ENCODE measurements at places on chromosomes 3 and 15.
A peak's percentile ranks its signal among the peaks of the same experiment; 100 is the strongest.

GRCh38 chr15:101498717-101499480, 9.4 kb upstream of the PCSK6 start:
- DNase-seq = no peak

GRCh38 chr15:69074843-69075224, 60.3 kb downstream of the NOX5 start:
- peak; percentile 44 for DNase-seq

GRCh38 chr3:150503402-150504099, 42.7 kb downstream of the SERP1 start:
- no peak for DNase-seq

DNA sequence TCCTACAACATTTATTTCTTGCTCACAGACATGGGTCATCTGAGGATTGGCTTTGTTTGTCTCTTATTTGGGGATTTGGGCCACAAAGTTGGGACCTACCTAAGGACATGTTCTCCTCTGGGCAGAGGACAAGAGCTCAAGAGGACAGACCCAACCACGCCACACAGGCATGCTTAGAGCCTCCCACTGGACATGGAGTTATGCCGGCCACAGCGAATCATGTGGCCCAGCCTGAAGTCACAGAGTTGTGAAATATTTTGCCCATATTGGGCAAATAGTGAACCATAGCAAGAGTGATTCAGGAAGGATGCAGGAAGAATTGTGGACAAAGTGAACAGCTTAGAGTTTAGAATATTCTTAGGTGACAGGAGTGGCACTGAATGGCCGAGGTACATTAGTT, 9.9 kb downstream of the TRAK1 start:
- DNase-seq = no peak

GRCh38 chr3:82607391-82607790, 845.9 kb upstream of the GBE1 start:
- no peak for DNase-seq

- no peak for DNase-seq
These were observed 185.8 kb upstream of the UBE3A start for GRCh38 chr15:25624504-25625177.

DNA sequence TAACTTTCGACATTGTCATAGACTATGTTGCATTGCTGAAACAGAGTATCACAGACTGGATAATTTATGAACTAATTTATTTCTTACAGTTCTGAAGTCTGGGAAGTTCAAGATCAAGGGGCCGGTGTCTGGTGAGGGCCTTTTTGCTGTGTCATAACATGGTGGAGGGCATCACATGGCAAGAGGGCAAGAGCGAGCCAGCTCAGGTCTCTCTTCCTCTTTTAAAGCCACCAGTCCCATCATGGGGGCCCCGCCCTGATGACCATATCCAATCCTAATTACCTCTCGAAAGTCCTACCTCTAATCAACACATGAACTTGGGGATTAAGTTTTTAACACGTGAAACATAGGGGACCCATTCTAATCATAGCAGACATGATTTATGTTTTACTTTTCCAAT, 33.5 kb upstream of the DCUN1D1 start:
- DNase-seq = no peak

DNA sequence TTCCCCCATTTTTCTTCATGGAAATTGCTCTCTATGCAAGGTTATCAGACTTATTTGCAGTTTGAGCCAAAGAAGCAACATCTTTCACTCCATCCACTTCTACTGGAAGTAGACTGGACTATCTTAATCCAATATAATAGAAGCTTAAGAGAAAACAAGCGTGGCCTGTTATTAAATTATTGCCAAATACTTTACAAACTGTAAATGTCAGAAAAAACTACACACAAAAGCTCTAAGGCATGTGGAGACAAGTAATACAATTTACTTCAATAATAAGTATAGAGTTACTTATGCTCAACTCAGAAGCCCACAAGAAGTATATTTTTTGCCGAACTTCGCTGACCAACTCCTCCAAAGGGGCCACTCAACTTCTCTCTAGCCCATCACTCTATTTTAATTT, 120.3 kb downstream of the BDH1 start:
- no peak for DNase-seq

GRCh38 chr3:28595372-28595771, 246.7 kb upstream of the AZI2 start:
- DNase-seq = no peak

All from HuH-7 (cell line).